ENCODE measurements at places on chromosomes 7 and 10.

GRCh38 chr7:141949911-141950310 is 3.1 kb upstream of the CLEC5A start:
- DNase-seq: no peak

GRCh38 chr7:24133691-24134090 is 150.3 kb upstream of the NPY start:
- DNase-seq: no peak

- no peak for DNase-seq
These were observed 135.7 kb downstream of the MAGI2 start for GRCh38 chr7:79317728-79318127.

- no peak for DNase-seq
These were observed 199.6 kb downstream of the WDR37 start for GRCh38 chr10:1255600-1256431.

DNA sequence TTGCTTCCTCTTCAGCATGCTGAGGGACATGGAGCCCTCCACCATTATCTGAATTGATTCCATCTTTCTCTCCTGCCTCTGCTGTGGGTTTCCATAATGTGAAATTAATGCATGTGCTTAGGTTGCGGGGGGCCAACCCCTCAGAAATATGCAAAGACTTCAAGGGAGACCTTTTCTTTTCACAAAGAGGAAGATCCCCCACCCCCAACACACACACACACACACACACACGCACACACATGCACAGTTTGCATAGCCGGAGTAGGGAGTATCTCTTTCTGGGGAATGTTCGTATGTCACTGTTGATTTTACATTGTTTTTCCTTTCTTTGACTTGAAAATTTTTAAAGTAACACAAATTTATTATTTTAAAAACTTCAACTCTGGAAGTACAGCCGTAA is 193.5 kb downstream of the MGMT start:
- no peak for DNase-seq

GRCh38 chr10:521261-522250 is 167.9 kb downstream of the DIP2C start:
- no peak for DNase-seq

GRCh38 chr7:21429021-21429420 is 1.1 kb downstream of the SP4 start:
- DNase-seq: no peak

DNA sequence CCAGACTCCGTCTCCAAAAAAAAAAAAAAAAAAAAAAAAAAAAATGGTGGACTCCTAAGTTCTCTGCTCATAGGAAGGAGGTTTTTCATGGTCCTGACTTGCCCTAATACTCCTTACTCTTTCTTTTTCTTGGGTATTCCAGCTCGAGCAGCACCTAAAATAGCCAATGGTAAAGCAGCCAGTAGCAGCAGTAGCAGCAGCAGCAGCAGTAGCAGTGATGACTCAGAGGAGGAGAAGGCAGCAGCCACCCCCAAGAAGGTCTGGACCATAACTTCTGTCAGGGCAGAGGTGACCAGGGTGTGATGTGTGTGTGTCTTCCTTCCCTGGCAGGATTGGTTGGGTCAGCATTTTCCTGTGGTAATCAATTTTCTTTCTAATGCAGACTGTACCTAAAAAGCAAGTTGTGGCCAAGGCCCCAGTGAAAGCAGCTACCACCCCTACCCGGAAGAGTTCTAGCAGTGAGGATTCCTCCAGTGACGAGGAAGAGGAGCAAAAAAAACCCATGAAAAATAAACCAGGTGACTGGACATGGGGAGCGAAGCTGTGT is 6.9 kb downstream of the NOLC1 start:
- DNase-seq: no peak

DNA sequence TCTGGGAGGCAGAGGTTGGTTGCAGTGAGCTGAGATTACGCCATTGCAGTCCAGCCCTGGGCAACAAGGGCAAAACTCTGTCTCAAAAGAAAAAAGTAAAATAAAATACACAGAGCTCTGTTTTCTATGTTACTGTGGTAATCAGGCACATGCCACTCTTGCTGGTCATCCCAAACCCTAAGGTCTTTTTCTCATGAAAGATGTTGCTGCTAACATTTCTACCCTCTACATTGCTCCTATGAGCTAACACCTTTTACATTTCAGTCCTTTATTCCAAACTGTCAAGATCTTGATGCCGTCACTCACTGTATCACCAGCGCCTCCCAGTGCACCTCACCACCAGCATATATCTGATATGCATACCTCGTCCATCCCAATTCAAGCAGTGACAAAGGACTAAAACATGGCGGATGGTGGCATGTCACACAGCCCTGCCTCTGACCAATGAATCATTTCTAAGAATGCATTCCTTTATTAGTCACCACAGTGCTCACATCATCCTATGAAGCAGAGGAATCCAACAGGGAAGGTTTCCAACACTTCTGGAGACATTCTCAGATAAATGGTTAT is 4.3 kb downstream of the DAGLB start:
- no peak for DNase-seq

- no peak for DNase-seq
These were observed 81.5 kb downstream of the RTKN2 start for GRCh38 chr10:62186999-62187675.

GRCh38 chr10:131762789-131763696 is 137.8 kb upstream of the PPP2R2D start:
- DNase-seq: no peak

DNA sequence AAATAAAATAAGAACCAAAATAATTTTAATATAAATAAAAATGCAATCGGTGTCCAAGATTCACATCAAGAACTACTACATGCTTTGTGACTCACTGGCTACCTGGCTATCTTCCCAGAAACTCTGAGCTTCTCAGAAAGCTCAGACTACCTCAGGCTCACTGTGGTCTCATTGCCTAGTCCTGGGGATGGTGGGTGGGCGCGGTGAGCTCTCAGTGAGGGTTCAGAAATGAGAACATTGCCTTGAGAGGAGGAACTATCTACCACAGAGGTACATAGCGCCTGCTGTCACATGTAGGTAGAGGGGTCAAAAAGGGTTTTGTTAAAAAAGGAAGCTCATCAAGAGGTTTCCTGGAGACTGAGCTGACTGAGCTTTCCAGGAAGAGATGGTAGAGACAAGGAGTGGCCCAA is 108.0 kb downstream of the WDFY4 start:
- DNase-seq: no peak

- no peak for DNase-seq
These were observed 5.8 kb downstream of the VSIR start for GRCh38 chr10:71767420-71768035.

DNA sequence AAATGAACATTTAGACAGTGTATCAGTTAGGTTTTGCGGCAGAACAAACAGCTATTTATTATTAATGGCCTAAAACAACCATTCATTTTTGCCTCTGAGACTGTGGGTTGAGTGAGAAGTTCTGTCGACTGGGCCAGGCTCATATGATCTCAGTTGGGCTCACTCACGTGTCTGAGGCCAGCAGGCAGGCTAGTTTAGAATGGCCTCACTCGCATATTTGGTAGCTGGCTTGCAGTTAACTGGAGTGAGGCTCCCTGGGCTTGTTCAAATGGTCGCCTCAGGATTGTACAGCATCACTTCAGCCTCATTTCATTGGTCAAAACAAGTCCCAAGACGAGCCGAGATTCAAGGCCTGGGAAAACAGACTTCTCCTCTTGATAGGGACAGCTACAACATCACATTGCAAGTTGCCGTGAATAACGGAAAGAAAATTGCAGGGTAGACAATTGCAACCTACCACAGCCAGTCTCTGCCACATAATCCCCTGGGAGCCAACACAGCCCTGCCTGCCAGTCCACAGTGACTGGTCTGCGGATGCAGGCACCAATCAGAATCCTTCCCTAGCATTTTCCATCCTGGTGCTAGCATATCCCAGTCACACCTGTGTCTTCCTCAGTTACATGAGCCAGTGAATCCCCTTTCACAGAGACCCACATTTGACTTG is 23.1 kb upstream of the PPIF start:
- no peak for DNase-seq

GRCh38 chr10:13080643-13081042 is 19.3 kb upstream of the OPTN start:
- DNase-seq: no peak
